H4 (cell line): ENCODE measurements at places on chromosomes 2 and 18.
A peak's percentile ranks its signal among the peaks of the same experiment; 100 is the strongest.

- DNase-seq: no peak
Observed at GRCh38 chr2:33619028-33619427, 19.9 kb upstream of the FAM98A start.

GRCh38 chr2:42867093-42868065, 75.0 kb upstream of the HAAO start:
- no peak for DNase-seq

DNA sequence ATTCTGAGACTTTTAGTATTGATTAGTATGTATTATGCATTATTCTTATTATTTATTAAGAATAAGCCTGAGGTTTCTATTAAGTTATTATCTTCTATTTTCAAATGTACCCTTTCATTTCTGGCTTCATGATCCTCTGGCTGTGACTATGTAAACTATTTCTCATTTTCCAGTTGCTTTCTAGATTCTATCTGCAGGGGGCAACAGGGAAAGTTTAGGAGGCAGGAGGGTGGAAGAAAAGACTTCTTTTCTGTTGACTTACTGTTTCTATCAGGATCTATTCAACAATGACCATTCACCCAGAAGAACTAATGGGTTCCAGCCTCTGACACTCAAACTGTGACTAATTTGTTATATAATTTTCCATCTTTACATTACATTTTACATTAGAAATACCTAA, 653.4 kb upstream of the FSHR start:
- DNase-seq: no peak

- peak; percentile 83 for DNase-seq
Observed at GRCh38 chr2:6556755-6557154, 309.0 kb downstream of the CMPK2 start.

DNA sequence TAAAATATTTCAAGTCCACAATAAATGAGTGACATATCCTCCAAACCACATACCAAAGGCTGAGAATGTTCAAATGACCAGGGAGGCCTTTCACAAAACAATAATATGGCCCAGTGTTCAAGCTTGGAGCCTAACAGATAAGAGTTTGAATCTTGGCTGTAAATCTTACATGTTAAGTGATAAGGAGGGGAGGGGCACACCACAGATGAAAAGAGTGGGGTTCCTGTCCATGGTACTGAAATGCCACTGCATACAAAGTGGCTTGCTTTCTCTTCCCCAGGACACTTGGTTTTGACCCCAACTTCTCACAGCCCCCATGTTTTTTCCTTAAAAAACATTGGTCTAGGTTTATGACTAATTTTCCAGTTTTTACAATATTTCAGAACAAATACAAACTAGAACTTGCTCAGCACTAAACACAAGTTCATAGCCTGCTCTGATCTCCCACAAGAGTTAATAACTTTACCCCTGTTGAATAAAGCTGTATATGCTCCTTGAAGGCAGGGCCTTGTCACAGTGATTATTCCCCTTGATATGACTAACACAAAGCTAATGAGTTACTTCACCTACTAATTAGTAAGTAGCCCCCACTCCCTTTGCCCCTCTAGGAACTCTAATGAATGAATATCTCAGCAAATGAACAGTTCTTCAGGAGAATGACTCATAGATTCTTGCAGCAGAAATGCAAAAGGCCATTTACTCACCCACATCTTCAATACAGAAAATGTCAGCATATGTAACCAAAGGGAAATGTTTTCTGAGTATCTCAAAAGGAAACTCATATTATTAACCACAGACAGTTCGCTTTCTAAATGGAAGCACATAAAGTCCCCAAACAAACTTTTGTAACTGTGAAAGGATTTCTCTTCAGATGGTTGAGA, 142.2 kb downstream of the SATB2 start:
- no peak for DNase-seq

DNA sequence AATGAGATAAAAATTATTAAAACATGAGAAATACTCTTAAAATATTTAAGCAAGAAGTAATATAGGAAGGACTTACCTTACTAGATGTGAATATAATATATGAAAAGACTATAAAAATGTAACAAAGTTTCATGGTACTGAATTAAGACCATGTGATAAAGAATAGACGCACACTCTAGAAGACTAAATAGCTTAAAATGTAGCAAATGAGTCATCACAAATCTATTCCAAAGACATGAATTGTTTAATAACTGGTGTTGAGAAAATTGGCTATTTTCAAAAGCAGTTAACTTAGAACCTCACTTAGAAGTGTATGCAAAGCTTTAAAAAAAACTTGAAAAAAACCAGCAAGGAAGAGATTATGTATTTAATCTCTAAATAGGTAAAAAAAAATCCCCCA, 64.1 kb downstream of the POLE4 start:
- no peak for DNase-seq

DNA sequence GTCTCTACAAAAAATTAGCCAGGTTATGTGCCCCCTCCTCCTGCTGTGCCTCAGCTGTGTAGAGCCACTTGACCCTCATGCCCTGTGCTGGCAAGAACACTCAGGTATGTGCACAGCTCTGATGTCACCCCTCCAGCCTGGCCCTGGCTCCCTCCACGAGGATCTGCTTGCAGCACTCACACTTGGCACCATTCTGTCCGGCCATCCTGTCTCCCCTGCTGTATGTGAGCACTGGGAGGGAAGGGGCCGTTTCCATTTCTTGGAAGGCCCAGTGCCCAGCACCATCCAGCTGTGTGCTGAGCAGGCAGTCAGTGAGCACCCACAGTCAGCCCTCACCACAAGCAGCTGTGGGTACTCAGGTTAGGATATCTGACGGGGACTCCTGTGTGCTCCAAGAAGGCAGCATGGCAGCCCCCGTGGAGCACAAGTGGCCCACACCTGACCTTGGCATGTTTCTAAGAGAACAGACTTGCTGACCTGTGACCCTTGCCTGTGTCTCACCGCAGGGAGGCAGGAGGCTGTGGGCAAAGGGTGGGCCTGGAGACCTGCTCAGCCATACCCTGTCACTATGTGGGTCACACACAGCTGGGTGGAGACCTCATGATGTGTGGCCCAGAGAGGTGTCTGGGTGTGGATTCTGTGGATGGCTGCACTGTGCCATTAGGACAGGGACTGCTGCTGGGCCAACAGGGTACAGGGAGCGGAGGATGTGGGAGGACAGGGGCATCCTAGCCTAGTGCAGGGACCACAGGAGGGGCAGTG, 31.5 kb downstream of the USP34 start:
- no peak for DNase-seq

DNA sequence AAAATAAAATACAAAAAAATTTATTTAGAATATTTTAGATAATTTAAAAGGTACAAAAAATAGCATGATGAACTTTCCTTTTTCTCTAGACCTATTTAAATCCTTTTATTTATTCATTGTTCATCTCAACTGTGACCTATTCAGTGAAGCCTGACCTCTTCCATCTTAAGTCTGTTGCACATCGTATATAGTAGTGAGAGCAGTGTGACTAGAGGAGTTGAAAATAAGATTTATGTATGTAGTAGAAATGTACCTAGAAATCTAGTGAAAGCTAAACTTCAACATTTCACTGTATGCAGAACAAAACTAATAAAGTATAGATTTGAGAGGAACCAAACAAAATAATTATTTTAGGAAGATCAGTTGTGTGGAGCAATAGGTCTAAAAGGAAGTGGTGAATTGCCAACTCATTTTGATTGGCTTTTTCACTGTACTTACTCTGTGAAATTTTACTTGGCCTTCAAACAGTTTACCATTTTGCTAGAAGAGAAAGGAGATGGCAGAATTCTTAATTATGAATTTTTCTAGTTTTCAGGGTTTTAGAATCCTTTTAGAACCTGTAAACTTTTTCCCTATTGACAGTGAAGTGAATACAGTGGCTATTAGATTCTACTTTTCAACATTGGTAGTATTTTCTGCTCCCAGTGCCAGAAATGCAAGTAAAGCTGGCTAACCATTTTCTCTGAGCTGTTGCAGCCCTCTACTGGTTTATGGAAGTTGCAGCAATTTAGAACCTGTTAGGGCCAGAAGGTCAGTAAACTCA, 11.0 kb downstream of the ANKRD12 start:
- peak; percentile 74 for DNase-seq

DNA sequence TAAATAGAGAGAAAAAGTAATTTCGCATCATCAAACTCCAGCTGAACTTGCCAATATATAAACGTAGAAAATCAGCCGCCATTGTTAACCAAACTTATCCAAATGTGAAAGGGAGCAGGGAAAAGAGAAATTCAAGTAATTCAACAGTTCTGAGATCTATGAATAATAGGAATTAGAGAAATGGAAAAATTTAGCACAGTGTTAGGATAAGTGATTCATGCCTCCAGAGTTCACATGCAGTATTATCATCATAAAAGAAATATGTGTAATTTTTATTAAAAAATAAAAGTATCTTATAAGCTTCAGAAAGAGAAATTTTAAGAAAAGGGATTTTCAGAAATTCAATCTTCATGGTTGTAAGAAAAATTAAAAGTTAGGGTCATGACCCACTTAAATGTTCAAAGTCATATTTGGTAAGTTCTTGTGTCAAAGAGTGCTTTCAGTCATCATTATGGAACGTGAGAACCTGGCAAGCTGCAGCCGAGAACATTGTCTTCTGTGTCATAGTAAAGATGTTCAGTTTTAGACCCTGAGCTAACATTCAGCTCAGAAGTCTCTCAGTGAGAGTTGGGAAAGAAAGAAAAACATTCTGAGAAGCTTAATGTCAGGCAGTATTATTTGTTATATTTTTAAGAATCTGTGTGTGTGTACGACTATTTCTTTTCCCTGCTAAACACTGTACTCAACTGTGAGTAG, 414.3 kb upstream of the RGPD4 start:
- DNase-seq: no peak

DNA sequence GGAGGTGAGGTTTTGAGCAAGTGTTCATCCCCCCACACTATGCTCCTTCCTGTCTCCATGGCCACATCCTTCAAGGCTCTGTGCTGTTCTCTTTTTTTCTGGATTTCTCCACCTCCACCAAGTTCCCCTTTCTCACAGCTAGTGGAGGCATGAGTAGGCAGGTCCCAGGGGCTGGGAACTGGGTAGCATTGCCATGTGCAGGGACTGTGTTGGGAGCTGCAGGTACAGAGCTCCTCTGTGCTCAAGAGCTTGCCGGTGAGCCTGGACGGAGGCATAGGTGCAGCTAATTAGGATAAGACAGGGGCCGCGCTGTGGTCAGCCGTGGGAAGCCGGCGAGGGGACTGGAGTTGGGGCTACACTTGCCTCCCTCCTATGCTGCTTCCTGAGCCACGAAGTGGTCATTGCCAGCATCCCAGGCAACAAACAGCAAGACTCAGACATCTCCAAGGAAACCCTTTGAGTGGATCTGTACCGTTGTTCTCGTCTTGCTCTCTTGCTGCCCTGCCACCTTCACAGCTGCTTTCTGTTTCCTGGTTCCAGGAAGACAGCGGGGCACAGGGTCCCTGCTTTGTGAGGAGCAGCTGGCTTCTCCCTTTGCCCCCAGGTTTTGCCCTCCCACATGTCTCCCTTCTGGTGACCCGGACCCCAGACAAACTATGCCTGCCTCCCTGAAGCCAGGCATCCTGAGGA, 36.9 kb downstream of the ATOH8 start:
- no peak for DNase-seq

GRCh38 chr18:70005580-70005979, 57.9 kb upstream of the CD226 start:
- no peak for DNase-seq

DNA sequence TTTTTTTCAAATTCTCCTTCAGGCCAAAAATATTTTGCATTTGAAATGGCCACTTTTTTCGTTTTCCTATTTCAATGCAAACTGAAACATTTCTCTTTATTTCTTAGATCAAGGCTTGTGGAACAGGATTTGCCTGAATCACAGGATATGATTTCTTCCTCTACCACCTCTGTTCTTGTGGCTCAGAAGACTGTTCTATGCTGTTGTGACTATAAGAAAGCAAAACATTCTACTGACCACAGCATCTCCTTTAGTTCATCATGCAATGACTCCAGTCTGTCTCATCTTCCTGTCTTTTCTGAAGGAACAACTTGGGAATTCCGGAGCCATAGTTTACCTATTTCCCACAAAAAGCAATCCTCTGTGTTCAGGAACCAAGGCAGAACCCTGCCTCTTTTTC, 16.2 kb upstream of the ZNF512 start:
- no peak for DNase-seq

- DNase-seq: no peak
Observed at GRCh38 chr2:17578466-17578928, 38.0 kb downstream of the VSNL1 start.

DNA sequence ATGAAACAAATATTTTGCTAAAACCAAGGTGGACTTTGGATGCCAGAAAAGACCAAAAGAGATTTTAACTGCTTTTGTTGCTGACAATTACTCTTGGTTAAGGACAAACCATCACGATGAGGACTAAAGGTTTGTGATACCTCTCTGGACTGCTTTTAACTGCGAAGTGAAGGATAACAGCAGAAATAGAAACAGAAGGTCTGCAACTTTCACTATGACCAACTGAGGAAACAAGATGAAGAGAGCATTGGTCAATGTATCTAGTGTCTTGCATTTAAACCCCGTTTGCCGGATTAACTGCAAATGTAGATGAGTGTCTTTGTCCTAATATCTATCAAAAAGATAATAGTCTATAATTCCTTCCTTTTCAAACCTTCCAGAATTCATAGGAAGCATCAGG, 541.7 kb downstream of the ERBB4 start:
- DNase-seq: no peak

DNA sequence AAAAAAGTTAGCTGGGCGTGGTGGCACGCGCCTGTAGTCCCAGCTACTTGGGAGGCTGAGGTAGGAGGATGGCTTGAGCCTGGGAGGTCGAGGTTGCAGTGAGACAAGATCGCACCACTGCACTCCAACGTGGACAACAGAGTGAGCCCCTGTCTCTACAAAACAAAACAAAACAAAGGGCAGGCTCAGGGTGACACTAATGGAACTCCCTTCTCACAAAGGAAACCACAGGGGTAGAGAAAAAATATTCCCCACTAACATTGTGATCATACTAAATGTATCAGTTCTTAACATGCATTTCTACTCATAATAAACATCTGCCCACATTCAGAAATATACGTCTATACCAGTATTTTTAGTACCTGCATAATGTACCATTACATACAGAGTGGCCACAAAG, 21.1 kb downstream of the STAM2 start:
- no peak for DNase-seq

DNA sequence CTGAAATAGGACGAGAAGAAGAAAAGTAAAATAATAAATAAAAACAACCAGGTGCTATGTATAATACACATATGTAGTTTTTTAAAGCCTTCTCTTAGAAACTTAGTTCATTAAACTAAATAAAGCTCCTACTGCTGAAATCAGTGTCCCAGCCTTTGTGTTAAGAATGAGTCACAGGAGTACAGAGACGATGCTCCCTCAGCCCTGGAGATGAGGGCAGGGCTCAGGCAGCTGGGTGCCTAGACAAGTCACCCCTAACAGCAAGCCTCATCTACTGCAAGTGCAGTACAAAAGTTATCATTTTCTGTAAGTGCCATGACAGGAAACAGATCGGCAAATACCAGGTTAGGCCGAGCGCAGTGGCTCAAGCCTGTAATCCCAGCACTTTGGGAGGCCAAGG, 18.2 kb downstream of the KIDINS220 start:
- DNase-seq: no peak

GRCh38 chr2:30487603-30488002, 40.6 kb downstream of the LCLAT1 start:
- DNase-seq: no peak
